Muscle of back (tissue), 13 donors: ENCODE measurements at places on chromosomes 4 and X. TPM values are rescaled to one million over a fixed set of nuclear protein-coding genes. Genes with fewer than 3 reads are reported as not detected.

DNA sequence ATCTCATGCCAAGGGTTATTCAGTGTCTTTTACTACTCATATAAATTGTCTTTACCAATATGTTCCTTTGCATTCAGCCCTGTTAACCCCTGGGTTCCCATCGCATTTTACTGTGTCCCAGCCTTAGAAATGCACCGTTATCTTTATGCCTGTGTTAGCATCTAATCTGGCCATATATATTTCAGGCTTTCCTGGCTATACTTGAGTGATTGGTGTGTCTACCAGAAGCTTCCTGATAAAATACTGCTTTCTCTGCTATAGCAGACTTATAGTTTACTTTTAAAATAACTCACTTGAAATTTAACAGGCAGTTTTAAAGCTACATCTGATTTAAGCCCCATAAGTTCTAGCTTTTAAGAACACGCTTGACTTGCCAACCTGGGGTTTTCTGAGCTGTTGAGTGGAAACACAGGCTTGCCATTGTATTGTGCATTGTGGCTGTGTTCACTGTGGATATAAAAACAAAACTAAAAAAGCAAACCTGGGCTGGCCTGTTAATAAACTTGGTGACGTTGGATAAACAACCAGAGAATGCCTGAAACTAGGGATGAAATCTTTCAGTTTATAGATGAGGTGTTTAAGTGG is 185.3 kb upstream of the TAPT1 start:
- no peak for DNase-seq

DNA sequence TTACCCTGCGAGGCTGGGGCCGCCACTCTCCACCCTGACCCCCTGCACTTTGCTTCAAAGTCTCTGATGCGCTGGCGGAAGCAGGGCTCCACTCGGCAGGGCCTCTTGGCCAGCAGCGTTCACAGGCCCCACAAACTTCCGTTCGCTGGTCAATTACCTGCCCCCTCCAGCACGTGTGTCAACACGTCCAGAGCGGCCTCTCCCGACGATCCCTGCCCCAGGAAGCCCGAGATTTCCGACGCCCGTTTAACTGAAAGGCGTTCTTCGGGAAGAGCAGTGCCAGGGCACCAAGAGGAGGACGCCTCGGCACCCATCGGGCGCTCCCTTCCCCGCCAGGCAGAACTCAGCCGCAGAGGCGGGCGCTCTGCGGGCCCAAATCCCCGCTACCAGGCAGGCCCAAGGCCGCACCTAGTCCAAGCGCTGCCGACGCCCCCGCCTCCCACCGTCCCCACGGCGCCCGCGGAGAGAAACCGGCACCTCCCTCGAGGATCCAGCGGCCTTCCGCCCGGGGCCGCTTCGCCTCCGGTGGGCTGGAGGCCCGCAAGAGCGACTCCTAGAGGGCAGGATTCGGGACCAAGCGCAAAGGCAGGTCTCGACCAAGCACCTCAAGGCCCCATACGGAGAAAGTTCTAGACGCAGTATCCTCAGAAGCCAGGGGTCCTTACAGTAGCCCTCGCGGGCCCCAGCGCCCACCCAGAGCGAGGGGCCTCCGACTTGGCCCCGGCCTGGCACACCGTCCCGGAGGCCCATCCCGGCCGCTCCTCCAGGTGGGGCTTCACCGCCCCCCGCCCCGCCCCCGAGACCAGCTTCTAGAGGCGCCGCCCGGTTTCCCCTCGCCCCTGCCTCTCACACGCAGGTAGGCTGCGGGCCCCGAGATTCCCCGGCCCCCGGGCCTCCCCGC is 586 bp downstream of the BCAP31 start:
- DNase-seq = no peak

DNA sequence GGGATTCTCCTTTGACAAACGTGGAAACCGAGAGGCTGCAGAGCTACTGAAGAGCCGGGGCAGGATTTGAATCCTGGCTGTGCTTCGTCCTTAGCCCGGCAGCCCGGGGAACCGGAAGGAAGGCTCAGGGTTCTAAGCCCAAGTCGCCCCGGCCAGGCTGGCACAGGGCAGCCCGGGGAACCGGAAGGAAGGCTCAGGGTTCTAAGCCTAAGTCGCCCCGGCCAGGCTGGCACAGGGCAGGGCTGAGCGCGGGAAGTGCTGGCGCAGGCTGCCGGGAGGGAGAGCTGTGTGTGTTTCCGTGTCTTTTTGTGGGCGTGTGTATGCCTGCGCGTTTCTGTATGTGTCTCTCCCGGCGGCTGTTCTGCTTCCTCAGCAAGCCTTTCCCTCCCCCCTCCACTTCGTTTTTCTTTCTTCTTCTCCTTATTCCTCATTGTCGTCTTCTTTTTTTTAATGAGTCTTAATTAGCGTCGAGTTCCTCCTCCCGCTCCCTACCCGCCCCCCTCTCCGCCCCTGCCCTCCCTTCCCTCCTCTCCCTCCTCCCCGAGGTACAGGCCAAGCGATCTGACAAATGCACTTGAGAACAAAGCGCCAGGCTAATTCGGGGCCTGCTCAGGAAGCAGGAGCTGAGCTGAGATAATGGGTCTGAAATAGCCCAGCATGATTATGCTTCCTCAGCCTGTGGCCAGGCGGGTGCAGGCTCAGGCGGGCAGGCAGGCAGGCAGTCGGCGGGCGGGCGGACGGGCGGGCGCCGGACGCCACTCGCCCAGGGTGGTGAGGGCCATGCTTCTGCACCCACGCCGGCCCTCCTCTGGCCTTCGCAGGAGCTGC is 65.9 kb downstream of the EFNB1 start:
- DNase-seq = peak; percentile 77

DNA sequence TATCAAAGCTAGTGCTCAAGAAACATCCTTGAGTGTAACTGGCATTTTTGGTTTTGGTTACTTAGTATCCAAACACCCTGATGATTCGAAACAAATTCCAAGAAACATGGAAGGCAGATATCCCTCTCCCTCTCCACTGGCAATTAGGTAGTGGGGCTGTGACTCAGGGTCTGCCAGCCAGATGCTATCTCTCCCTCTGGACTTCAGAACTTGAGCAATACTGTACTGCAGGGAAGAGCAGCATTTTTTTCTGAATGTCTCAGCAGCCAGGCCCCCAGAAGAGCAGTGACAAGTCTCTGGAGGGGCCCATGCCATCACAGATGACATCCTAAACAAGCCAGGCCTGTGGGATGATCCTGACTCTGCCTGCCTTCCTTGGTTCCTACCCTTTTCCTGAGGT is 37.3 kb upstream of the BCORL1 start:
- no peak for DNase-seq

DNA sequence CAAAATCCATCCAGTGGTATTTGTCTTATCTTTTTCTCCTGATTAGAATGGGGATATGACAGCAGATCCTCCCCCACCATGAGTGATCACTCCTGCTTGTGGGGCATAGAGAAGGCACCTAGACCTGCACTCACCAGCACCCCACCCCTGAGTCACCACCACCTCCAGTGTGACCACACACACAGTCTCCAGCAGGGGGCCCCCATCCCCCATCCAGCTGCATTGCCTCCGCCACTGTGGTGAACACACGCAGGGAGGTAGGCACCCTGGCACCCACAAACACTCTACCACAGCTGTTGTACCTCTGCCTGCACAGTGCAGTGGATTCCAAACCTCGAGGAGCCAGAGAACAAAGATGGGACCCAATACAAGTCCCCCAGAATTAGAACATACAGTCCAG is 9.0 kb upstream of the MAGEA8 start:
- DNase-seq = no peak

GRCh38 chr4:36187723-36188333 is 56.5 kb downstream of the ARAP2 start:
- DNase-seq = peak; percentile 19

Gene KLKB1
- 0.16 TPM for polyA plus RNA-seq

Gene RAB39B
- 0.56 TPM for polyA plus RNA-seq

Gene KIT
- 13.6 TPM for polyA plus RNA-seq

Gene MAGEE2
- polyA plus RNA-seq = 0.31 TPM
